ENCODE measurements at places on chromosomes 12 and 14.

DNA sequence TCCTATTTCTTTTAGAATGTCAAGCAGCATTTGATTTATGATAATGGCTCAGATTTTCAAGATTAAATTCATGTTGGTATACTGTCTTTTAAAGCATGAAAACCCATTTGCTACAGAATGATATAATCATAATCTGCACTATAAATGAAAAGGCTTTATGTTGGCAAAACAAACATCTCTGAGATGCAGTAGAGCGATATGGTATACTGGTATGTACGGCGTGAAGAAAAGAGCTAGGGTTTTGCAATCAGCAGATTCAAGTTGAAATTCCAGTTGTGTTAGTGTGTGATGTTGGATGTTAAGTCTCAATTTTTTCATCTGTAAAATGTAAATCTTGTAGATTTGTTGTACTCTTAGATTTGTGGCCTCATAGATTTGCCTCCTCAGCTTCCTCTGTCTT is 53.2 kb upstream of the DYRK2 start:
- no peak for DNase-seq

DNA sequence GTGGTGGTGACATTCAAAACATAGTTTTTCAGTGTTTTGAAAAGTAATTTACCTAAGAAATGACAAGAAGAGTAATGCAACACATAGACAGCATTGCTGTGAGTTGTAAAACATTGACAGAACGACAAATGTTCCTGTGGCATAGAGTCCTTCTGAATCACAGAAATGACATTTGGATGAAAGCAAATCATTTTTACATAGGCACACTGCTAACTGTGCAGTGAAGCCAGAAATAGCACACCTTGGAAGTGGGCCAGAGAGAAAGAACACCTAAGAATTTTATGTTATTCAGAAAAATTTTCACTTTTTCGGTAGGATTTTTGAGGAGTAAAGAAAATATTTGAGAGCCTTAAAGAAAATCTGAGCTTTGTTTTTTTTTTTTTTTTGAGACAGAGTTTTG is 100.6 kb downstream of the ANO4 start:
- DNase-seq: no peak

DNA sequence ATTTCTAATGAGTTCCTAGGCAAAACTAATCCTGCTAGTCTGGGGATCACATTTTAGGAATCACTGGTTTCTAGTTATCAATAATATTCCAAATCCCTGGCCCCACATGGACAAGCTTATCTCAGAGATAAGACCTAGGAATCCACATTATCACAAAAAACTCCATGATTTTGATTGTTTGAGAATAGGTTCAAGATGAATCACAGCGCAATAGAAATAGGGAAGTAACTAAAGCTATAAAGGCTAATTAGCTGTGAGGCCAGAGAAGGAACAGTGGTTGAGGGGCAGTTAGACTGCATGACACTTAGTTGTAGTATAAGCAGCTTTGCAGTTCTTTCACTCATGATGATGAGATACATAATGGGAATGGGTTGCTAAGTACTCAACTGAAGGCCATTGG is 13.1 kb upstream of the ATP5F1B start:
- DNase-seq: peak; percentile 46

GRCh38 chr14:65297744-65298143 is 114.8 kb upstream of the FUT8 start:
- DNase-seq: no peak

GRCh38 chr12:104596898-104597843 is 140.4 kb downstream of the CHST11 start:
- DNase-seq: no peak

DNA sequence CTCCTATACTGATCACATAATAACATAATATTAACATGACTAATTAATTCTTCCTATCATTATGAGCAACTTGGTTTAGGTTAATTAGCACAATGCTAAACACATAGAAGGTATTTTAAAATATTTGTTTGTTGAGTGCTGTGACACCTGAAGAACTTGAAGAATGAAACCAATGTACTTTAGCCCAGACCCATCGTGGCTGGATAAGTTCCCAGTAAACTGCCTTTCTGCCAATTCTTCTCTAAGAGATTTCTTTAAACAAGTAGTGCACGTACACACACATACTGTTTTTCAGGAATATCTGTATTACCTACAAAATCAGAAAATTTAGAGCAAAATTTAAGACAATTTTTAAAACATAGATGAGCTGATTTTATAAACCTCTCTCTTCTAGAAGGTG is 207.4 kb upstream of the SSTR1 start:
- no peak for DNase-seq

- DNase-seq: peak; percentile 87
Observed at GRCh38 chr12:124939079-124939420, 24.6 kb upstream of the UBC start.

DNA sequence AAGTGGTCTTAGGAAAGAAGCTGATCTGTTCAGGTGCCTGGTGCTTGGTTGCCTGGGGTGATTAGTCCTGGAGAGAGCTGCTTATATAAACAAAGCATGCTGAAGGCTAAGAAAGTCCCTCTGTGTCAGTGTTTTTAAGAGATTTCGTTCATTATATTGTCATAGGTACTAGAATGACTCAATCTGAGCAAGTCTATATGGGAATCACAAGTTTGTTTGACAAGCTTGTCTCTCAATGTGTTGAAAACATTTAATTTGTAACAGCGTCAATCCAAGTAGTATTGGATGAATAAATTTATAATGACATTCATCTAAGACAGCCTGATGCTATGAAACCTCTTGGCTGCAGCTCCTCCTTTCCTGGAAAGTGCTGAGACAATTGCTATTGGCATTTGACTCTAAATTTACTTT is 256.3 kb downstream of the TMTC2 start:
- DNase-seq: no peak

DNA sequence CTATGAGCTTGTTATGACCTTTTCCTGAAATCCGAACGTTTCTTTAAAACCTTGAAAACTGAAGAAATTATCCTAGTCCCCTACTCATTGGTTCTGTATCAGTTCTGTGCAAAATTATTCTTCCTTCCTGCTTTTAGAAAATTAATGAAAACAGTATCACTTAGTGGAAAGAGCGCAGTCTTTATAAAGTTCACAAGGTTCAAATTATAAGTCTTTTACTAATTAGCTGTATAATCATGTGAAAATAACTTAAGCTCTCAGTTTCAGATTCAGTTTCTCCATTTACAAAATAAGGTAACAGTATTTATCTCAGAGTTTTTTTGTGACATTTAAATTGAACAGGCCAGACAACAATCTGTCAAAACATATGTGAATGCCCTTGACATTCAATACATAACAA is 306.1 kb downstream of the ADAMTS20 start:
- no peak for DNase-seq

DNA sequence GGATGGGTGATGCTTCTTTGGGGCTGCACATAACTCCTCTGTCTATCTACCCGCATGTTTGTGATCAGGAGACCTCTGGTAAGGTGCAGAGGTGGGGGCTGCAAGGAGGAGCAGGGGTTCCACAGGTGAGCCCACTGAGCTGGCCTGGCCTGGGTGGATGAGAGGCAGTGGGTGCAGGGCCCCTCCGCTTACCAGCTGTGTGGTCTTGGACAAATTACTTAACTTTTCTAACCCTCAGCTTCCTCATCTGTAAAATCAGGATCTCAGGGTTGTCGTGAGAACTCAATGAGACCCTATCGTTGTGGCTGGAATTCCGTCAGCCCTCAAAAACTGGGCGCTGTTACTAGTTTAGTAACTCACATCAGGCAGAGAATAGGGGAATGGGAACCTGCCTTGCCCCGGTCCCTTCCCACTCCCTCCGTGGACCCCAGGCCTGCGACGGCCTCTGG is 7.5 kb downstream of the PTPN6 start:
- DNase-seq: peak; percentile 54

GRCh38 chr12:55642669-55643068 is 6.0 kb downstream of the OR10P1 start:
- DNase-seq: peak; percentile 62

DNA sequence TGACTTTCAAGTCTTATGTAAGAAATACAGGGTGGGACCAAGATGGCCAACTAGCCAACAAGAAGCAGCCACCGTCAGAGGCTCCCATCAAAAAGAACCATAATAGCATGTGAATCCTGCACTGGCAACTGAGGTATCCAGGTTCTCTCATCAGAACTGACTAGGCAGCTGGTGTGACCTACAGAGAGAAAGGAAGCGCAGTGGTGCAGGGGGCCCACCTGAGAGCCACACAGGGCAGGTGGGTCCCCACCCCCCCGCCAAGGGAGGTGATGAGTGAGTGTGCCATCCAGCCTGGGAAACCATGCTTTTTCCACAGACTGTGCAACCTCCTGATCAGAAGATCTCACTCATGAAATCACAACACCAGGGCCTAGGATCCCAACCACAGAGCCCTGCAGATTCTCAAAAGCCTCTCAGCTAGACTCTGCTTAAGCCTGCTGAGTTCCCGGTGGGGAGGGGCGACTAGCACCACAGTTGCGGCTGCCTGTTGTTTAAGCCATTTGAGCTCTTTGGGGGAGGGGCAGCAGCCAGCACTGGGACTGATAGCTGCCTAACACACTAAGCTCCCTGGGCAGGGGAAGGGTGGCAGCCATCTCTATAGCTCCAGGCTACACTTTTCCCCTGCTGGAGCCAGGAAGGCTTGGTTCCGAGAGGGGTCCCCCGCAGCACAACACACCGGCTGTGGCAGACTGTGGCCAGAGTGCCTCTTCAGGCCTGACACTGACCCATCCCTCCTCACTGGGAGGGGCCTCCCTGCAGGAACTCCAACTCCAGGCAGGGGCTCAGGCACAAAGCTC is 75.3 kb downstream of the GARIN6 start:
- no peak for DNase-seq

- DNase-seq: no peak
Observed at GRCh38 chr14:44782775-44783238, 178.9 kb downstream of the KLHL28 start.

DNA sequence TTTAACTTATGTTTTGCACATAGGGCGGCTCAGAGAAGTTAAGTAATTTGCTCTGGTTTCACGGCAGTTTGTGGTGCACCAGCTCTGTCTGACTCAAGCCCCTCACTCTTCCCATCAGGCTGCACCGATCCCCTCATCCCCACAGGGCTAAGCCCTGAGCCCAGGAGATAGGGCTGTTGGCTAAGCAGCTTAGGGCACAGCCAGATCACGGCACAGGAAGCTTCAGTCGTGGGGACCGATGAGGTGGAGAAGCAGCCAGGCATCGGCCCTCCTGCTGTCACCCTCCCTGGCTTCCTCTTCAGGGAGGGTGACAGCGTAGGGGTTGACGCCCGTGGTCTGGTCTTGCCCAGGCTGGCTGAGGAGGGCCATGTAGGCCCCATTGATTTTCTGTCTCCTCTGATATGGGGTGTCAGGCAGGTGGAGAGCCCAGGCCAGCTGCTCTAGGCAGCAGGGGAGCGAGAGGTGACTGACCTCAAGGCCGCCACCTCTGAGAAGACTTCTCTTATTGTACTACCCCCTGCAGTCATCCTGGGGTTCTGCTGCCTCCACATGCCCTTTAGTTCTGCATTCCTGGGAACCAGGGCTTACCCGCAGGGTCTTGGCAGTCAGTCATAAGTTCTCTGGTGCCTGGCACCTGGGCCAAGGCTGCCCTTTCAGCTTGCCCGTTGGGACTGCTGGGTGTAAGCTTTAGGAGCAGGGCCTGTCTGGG is 166.4 kb downstream of the TSPAN9 start:
- no peak for DNase-seq
